ENCODE measurements at places on chromosomes 13 and 19. TPM values are rescaled to one million over a fixed set of nuclear protein-coding genes. Genes with fewer than 3 reads are reported as not detected.

- no peaks in the 10 kb centered on the region for H3K27me3 ChIP-seq
- no peak for DNase-seq
- H3K4me3 ChIP-seq: no peak overlapping the region
- peak overlapping the region; percentile 81 for H3K27ac ChIP-seq
Measured at GRCh38 chr13:30864433-30865122, 41.5 kb upstream of the MEDAG start.

DNA sequence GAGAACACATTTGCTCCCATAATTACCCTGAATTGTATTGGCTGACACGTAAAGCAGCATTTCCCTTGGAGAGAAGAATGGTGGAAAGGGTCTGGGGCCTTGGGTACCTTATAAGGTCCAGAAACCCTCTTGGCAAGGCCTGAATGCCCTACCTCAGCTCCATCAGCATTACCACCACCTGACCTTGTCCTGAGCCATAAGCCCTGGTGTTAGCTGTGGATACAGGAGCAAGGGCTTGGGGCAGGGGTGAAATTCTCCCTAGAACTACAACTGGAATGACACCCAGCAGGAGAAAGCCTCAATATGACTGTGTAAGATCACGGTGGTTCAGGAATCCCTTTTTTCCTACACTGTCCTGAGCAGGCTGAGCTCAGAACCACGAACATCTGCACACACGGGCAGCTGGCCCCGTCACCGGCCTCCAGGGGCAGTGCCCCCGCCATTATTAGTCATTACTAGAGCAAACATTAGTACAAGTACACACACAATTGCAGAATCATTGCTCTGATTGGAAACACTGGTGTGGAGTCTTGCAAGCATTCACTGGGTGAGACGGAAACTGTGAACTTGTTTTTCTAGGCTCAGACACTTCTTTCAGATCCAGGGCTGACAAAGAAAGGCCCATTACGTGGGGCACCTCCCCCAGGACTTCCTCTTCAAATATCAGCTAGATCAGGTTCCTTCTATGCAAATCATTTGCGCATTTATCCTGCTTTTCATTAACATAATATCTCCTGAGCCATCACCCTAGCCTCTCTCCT is 26.8 kb upstream of the MTIF3 start:
- no peak overlapping the region for H3K27ac ChIP-seq
- H3K36me3 ChIP-seq: no peaks in the 10 kb centered on the region
- H3K4me1 ChIP-seq: no peaks in the 10 kb centered on the region

The SLC25A23 gene
- 144 TPM for total RNA-seq

DNA sequence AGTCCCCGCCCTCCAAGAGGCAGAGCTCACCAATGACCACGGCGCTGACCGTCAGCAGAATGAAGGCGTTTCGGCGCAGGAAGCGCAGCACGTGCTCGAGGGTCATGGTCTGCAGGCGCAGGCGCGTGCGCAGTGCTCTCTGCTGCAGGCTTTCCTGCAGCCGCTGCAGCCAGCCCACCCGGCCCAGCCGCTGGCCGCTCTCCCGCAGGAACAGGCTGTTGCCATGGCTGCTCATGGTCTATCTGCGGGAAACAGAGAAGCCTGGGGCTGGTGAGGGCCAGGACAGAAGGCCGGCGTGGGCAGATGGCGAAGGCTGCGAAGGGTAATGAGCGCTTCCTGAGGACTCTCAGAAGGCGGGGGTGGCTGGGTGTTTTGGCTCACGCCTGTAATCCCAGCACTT is 7.0 kb downstream of the SLC1A6 start:
- H3K4me1 ChIP-seq: no peaks in the 10 kb centered on the region

DNA sequence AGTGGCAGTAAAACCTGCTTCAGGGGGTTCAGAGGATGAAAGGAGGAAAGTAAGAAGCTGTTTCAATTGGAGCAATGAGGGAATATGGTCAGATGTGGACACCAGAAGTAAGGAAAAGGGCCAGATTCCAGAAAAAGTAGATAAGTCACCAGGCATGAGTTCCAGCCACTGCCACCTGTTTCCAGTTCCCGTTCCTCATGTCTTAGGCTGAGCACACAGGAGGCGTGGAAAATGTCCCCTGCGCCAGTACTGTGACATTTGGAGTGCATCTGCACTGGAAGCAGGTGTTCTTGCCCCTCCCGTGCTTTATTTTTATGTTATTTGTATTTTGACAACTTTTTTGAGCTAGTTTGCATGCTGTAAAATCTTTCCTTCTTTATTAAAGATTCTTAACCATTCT is 25.3 kb downstream of the LMO7 start:
- no peaks in the 10 kb centered on the region for H3K36me3 ChIP-seq
- no peak overlapping the region for H3K27ac ChIP-seq
- no peak overlapping the region for H3K4me3 ChIP-seq
- no peaks in the 10 kb centered on the region for H3K27me3 ChIP-seq
- no peak for DNase-seq

DNA sequence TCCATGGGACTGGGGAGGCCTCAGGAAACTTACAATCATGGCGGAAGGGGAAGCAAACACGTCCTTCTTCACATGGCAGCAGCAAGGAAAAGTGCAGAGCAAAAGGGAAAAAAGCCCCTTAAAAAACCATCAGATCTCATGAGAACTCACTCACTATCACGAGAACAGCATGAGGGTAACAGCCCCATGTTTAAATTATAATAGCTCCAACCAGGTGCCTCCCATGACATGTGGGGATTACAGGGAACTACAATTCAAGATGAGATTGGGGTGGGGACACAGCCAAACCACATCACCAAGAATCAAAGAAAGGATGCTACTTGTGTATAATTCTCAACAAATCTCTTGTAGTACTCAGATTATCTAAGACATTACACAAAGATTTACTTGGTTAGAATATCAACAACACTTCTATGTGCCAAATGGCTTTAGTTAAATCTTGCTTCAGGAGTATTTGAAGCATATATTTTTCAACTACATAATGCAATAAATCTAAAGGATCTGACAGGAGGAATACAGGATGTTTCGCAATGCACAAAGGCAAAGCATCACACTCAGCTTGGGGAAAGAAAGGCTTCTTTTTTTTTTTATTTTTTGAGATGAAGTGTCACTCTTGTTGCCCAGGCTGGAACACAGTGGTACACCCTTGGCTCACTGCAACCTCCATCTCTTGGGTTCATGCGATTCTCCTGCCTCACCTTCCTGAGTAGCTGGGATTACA is 180.0 kb downstream of the LHFPL6 start:
- H3K27ac ChIP-seq: no peak overlapping the region
- H3K4me1 ChIP-seq: no peaks in the 10 kb centered on the region
- no peak overlapping the region for H3K4me3 ChIP-seq
- DNase-seq: no peak

The C19orf81 gene
- not detected for total RNA-seq

The PRTN3 gene
- total RNA-seq: not detected

The OR10H1 gene
- total RNA-seq: not detected

Measured in transverse colon (tissue), 4 donors.